ENCODE measurements at places on chromosomes 6 and 20. TPM values are rescaled to one million over a fixed set of nuclear protein-coding genes. Genes with fewer than 3 reads are reported as not detected.

- no peak for DNase-seq
Measured at GRCh38 chr6:3330199-3330598, 71.5 kb downstream of the PSMG4 start.

GRCh38 chr6:139820210-139820609 is 445.8 kb upstream of the CITED2 start:
- DNase-seq, result no peak

DNA sequence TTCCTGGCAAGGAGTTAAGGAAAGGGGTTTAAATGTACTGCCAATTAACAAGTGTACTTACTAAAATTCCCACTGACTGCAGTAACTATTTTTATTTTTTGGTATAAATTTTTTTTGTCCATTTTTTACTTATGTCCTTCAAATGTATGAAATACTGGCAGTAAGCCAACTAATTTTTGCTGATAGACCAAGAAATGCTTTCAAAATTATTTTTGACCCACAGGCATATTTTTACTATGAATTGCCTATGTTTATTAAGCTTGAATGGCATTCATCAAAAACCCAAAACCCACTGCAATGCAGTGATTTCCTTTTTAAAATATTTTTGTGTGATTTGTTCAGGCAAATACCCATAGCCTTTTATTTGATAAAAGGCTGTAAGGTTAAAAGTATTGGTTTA is 560.1 kb downstream of the UTRN start:
- no peak for DNase-seq

DNA sequence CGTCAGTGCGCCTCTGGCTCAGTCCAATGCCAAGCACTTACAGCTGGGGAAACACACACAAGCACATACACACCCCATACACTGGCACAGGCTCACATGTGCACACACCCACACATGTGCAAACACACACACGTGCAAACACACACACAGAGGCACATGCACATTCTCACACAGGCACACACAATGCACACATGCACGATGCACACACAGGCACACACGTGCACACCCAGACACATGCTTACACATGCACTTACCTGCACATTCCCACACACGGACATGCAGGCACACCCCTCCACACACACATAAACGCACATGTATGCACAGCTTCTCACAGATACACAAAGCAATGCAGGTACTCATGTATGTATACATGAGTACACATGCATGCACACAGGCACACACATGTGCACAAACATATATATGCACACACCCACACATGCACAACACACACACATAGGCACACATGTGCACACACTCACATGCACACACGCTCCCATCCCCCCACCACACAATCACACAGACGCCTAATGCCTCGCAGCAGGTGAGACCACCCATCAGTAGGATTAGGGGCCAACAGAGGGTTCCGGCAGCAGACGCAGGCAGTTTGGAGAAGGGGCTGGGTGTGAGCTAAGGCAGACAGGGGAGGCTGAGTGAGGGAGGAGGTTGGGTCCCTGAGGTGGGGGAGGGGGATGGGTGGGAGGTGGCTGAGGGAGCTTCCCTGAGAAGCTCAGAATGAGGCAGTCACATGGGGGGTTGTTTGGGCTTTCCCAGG is 71.2 kb upstream of the SLCO4A1 start:
- DNase-seq, result no peak

DNA sequence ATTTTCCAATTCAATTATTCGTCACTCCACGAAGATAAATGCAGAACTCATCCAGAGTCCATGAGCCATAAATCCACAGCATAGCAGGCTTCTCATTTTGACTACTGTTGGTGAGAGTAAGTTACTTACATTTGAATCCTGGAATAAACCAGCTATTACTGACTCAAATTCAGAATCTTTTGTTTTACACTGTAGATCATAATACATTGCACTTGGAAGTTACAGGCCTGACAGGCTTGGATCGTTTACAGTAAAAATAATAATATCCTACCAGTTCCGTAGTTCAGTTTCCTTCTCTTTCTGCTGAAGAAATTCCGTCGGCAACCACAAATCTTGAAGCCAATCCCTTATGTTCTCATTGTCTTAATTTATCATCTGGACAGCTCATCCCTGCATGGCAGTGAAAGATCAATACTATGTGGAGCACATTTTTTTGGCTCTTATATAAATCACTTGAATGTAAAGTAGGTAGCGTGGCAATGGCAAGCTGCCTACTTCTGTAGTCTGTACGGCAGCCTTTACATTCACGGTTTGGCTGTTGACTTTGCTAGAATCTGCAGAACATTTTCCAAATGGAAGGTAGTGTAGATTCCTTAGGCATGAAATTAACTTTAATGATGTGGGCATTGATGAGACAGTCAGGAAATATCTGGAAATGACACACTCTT is 142.9 kb downstream of the WDR27 start:
- no peak for DNase-seq

ATP9A gene
- 57.4 TPM for polyA plus RNA-seq

All from renal cortex interstitium (tissue), 15 donors.